SW 1271 (cell line): ENCODE measurements at places on chromosomes 3 and 15.
A peak's percentile ranks its signal among the peaks of the same experiment; 100 is the strongest.

DNA sequence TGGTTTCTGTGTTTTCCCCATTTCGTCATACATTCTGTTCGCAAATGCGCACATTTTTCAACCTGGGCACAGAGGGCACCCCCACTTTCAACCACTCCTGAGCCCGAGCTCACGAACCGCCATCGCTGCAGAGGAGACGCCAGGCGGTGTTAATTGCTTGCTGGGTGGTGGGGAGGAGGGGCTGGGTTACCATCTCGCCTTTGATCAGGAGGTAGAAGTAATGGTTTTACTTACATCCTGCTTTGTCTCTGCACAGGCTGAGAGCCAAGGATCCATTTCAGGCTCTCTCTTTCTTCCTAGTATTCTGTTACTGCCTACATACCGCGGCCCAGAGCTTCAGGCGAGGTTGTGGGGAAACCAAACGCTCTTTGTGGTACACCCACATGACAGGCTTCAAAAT, 177.3 kb upstream of the WNT5A start:
- DNase-seq: no peak

DNA sequence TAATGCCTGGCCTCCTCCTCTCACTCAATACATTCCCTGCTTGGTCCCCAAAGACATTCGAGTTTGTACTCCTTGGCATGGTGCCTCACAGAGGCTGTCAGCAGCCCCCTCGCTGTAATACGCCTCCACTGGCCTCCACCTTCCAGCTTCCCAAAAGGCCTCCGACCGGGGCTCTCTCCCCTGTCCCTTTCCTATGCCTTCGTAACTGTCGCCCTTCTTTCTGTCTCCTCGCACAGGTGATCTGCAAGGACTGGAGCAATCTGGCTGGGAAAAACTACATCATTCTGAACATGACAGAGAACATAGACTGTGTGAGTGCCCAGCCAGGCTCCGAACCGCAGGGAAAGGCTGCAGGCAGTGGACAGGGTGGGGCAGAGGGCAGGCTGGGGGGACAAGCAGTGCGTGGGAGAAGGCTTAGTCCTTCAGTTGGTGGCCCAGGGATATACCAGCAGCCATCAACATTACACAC, 10.7 kb upstream of the ABTB1 start:
- DNase-seq: no peak

DNA sequence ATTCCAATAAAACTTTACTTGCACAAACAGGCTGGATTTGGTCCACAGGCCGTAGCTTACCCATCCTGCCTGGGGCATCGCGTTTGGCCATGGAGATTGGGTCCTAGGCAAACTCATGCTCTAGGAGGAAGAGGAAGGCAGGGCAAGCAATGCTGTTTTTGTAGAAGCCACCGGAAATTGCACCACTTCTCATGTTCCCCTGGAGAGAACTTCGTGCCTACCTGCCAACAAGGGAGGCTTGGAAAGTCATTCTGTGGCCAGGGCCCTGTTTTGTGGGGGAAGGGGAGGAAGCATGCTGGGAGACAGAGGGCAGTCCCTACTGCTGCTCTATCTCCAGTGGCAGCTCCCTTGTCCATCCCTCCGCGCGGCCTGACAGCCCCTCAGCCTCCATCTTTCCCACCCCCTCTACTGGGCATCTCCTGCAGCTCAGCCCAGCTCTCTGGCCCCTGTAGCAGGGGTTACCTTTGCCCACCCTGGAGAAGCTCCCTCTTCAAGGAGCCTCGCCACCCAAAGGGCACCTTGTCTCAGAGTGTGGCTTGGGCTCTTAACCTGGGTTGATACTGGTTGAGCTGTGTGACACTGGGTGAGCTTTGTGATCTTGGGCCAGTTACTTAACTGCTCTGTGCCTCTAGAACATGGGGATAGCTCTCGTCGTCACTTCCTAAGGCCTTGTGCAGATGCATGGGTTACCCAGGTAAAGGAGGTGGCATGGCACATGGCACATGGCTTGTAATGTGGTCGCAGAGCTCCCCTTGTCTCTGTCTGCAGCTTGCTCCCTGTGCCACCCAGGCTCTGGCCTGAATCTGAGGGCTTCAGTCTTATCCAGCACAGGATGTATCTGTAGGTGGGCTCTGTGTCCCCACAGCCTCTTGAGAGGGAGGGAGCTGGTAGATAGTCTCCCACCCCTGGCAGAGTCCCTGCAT, 6.1 kb downstream of the ABTB1 start:
- DNase-seq: no peak

- no peak for DNase-seq
These were observed 38.7 kb downstream of the RTP4 start for GRCh38 chr3:187406927-187407326.

GRCh38 chr15:62975515-62975914, 67.0 kb upstream of the TPM1 start:
- no peak for DNase-seq

DNA sequence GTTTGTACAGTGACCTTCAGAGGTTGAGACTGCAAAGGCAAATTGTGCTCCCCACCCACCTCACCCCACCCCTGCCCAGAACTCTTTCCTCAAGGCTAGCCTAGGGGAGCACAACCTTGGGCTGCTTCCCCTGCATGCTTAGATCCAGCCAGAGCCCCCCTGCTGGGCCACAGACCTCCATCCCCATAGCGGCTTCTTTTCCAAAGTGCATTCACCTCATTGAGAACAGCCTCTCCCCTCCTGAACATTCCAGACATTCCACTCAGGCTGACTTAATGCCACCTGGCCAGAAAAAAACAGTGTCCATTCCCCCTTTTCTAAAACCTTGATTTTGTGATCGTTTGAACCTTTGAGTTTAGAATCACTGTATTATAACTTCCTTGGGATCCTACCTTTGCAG, 124.4 kb upstream of the TOPAZ1 start:
- DNase-seq: no peak

DNA sequence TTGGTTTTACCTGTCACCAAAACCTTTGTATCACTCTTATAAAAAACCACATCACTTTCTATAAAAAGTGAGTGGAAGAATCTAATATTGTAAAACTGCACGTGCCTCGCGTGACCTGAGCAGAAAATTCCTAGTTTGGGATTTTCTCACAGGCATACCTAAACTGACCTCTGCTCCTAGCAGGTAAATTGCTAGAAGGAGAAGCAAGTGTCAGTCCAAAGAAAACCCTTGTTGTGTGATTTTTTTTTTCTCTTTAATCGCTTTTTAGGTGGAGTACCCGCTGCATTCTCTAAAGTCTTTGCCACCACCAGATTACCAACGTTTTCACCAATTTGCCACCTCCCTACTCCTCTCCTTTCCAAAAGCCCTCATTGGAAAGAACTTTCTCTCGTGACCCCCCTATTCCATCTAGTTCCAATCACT, 534 bp upstream of the UBE2E1 start:
- no peak for DNase-seq

GRCh38 chr15:66820481-66821176, 118.6 kb downstream of the SMAD6 start:
- DNase-seq: no peak

- DNase-seq: no peak
These were observed 10.4 kb downstream of the KPNA4 start for GRCh38 chr3:160554980-160555379.

DNA sequence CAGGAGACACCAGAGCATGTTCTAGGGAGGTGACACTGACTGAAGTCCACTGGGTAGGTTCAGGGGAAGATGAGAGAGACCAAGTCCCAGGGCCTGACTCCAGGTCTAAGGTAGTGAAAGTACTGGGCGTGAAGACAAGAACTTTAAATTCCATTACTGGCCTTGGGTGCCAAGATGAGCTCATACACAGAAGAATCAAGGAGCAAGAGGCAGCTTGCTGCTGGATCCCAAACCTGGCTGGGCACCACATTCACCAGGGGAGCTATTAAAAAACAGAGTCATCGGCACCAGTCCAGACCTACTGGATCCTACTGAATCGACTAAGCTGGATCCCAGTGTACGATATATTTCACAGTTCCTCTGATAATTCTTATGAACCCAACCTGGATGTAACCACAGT, 42.1 kb upstream of the ATG7 start:
- no peak for DNase-seq

- no peak for DNase-seq
These were observed 19.5 kb upstream of the DOCK3 start for GRCh38 chr3:50655009-50655830.

- DNase-seq: no peak
These were observed 28.1 kb upstream of the PROK2 start for GRCh38 chr3:71813073-71813472.

DNA sequence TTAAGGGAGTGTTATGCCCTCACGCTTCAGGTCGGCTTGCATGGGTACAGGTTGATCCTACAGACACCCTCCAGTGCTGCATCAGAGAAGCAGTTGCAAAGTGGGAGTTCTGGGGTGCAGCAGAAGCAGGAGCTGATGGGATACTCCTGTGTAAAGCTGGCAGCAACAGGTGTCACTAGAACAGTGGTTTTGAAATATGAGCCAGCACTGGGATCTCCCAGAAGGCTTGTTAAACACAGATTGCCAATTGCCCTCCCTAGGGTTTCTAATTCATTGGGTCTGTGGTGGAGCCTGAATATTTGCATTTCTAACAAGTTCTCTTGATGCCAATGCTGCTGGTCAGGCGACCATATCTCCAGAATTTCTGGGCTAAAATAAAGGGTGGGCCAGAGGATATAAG, 350.4 kb downstream of the CLSTN2 start:
- no peak for DNase-seq

DNA sequence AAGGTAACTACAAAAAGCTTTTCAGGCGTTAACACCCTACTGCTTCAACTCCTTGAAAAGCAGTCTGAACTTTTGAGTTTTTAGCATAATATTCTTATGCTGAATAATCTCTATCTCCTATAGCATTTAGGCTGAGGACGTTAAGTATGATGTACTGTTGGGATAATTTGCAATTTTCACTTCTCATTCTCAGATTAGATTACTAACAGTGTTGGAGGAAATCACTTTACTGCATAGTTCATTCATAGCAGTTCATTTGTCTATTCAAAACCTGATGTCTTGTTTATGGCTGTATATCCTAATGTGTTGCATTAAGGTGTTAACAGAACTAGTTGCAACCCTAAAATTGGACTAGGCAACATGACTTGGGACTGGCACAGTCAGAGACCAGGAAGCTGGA, 983.1 kb downstream of the FHIT start:
- no peak for DNase-seq

DNA sequence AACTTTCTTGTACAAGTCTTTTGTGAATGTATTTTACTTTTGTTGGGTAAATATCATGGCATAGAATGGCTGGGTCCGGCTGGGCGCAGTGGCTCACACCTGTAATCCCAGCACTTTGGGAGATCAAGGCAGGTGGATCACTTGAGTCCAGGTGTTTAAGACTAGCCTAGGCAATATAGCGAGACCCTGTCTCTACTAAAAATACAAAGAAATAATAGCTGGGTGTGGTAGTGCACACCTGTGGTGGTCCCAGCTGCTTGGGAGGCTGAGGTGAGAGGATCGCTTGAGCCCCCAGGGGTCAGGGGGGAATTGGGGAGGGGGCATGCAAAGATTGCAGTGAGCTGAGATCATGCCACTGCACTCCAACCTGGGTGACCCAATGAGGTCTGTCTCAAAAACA, 52.9 kb downstream of the ANP32A start:
- no peak for DNase-seq

DNA sequence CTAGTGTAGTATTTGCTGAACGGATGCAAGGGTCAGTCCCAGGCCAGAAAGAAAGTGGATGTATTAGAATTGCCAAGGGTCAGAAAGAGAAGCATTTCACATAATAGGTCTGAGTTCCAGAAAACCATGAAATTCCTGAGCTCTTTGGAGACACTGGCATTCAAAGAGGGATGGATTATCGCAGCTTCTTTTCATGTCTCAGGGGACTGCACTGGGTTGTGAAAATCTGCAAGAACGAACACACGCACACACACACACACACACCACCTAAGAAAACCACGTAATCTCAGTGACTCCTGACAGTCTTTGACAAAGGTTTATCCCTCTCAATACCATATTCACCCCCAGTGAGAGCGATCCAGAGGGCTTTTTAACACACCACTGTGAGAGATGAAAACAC, 57.9 kb downstream of the TIPARP start:
- DNase-seq: no peak

- DNase-seq: no peak
These were observed 350.7 kb downstream of the NSUN3 start for GRCh38 chr3:94413336-94414108.

- DNase-seq: no peak
These were observed 35.5 kb upstream of the EPHB3 start for GRCh38 chr3:184526088-184526433.

DNA sequence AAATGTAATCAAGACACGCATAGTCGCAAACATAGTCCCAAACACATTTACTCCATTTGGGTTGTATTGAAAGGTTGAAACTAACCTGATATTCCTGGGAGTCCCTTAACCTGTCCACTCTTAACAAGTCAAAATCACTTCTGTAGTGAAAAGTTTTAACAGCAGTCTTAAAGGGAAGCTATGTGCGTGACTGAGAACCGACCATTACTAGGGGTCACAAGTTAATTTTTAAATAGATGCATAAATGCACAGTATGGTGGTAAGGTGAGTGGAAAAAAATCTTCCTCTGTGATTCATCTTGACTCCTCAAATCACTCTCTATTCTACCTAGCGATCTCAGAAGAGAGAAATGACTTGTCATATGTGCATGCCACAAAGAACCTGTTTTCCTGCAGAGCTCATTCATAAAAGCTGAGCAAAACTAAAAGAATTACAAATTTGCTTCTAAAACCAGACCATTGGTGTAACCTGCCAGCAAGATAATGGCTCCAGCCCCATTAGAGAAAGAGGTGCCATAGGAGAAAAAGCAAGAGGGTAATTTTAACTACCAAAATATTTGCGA, 4.8 kb downstream of the GPR15 start:
- DNase-seq: no peak

GRCh38 chr3:183697610-183698317, at the start of gene YEATS2:
Gene YEATS2 (plus strand): TSS chr3:183697797. CDS start chr3:183715163, 17,366 bp downstream.
- DNase-seq: peak; percentile 21

DNA sequence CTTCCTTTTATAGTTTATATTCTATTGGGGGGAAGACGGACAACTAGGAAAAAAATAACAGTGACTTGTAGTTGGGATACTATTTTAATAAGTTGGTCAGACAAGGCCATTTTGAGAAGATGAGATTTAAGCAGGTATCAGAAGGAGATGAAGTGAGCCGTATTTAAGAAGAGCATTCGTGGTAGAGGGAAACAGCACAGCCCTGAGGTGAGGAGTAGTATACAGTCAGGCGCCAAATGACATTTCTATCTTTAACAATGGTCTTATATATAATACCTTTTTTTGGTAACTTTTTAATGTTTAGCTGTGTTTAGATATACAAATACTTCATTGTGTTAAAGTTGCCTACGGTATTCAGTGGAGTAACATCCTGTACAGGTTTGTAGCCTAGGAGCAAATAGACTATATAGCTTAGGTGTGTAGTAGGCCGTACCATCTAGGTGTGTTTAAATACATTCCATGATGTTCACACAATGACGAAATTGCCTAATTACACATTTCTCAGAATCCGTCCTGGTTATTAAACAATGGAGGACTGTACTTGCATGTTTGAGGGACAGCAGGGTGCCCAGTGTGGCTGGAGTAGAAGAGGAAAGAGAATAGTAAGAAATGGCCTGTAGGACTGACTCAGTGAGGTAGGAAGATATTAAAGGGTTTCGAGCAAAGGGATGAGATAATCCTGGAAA, 1.6 kb downstream of the NKTR start:
- DNase-seq: peak; percentile 50
